Activated T-cell treated with anti-CD3 and anti-CD28 coated beads for 24 hours (primary cell): ENCODE measurements at places on chromosomes 4 and X.
A peak's percentile ranks its signal among the peaks of the same experiment; 100 is the strongest.

GRCh38 chrX:128685387-128685786 lies 633.2 kb upstream of the ACTRT1 start:
- DNase-seq: no peak

- DNase-seq: no peak
These were observed 275.6 kb downstream of the SLC7A11 start for GRCh38 chr4:137966504-137966903.

DNA sequence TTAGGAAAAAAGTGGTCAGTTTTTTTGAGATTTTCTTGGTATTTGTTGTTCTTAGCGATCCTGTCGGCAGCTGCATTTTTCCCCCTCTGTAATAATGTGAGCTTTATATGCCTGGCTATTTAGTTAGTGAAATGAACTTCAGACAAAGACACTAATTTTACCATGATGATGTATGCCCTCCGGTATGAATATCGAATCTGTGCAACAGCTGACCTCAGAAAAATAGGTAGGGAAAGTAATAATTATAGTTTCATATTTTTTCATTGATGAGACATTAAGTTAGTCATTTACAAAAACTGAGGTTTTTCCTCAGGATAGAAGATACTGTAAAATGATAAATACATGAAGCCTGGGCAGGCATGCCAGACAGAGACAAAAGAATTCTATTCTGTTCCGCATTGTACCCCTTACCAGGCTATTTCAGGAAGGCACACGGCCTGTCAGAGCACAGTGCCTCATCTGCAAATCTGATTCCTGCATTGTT lies 155.8 kb downstream of the SHROOM3 start:
- no peak for DNase-seq

- no peak for DNase-seq
These were observed 29.3 kb downstream of the RAP1GDS1 start for GRCh38 chr4:98290511-98290910.

- DNase-seq: no peak
These were observed 24.0 kb upstream of the DRP2 start for GRCh38 chrX:101195442-101196173.

GRCh38 chr4:128907981-128908380 lies 98.5 kb downstream of the JADE1 start:
- no peak for DNase-seq

- DNase-seq: no peak
These were observed 46.4 kb downstream of the FAM53A start for GRCh38 chr4:1637580-1638271.

GRCh38 chrX:31092970-31093638 lies 21.3 kb upstream of the FTHL17 start:
- no peak for DNase-seq

- DNase-seq: no peak
These were observed 42.2 kb downstream of the SMIM10L2A start for GRCh38 chrX:135463937-135464336.

DNA sequence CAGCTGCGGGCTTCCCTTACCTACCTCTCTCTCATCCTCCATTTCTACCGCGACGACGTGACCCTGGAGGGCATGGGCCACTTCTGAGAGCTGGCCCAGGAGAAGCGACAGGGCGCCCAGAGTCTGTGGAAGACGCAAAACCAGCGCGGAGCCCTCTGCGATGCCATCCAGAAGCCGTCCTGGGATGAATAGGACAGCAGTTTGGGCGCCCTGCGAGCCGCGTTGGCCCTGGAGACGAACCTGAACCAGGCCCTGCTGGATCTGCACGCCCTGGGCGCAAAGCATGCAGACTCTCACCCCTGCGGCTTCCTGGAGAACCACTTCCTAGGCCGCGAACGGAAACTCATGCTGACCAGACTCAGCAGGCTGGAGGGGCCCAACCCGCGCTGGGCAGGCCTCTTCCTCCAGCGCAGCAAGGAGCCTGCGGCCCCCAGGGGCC lies 52.7 kb upstream of the TMPRSS11F start:
- no peak for DNase-seq

GRCh38 chr4:182240161-182241130 lies 2.8 kb upstream of the TENM3 start:
- DNase-seq: no peak

GRCh38 chrX:63754136-63754859 lies 30.7 kb downstream of the ARHGEF9 start:
- DNase-seq: no peak

GRCh38 chr4:121112530-121112929 lies 40.2 kb upstream of the NDNF start:
- DNase-seq: no peak

- DNase-seq: no peak
These were observed 14.1 kb upstream of the SH3D19 start for GRCh38 chr4:151339467-151339866.

GRCh38 chr4:144597171-144597570 lies 48.8 kb upstream of the HHIP start:
- no peak for DNase-seq

DNA sequence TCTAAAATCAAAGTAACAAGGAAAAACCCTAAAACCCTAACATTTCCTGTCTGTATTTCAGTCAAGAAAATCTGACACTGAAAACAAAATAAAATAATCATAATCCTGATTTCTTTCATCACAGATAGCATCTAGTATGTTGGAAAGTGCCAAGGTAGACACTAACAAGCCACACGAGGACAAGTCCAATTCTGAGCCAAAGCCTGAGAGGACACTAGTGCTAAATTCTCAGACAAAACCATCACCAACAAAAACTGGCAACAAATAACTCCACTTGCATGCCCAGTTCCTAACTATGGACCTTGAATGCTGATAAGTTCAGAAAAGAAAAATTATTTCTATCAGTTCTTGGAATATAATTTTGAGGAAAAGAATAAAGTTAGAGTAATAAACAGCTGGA lies 113.7 kb downstream of the MANBA start:
- DNase-seq: no peak

GRCh38 chr4:75841641-75842520 lies 60.4 kb downstream of the PPEF2 start:
- no peak for DNase-seq

DNA sequence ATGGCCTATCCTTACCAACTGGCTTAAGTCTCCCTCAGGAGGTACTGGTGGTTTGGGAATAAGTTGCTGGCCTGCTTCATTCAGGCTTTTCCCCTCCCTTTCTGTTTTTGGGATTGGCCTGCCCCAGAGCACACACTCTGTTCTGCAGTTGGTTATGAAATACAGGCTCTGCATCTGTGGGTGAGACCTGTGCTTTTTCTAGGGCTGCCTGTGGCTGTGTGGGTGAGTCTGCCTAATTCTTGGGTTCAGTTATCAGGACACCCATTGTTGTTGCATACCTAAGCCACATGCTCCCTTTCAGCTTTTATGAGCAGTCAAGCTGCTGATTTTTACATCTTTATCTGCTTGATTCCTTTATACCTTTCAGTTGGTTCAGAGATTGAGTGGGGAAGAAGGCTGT lies 19.0 kb upstream of the CWH43 start:
- DNase-seq: no peak

GRCh38 chr4:14810121-14810520 lies 192.2 kb upstream of the CPEB2 start:
- DNase-seq: no peak

GRCh38 chrX:3680459-3680858 lies 33.0 kb downstream of the PRKX start:
- no peak for DNase-seq

- DNase-seq: no peak
These were observed 8.3 kb downstream of the BEX3 start for GRCh38 chrX:103384672-103385071.

DNA sequence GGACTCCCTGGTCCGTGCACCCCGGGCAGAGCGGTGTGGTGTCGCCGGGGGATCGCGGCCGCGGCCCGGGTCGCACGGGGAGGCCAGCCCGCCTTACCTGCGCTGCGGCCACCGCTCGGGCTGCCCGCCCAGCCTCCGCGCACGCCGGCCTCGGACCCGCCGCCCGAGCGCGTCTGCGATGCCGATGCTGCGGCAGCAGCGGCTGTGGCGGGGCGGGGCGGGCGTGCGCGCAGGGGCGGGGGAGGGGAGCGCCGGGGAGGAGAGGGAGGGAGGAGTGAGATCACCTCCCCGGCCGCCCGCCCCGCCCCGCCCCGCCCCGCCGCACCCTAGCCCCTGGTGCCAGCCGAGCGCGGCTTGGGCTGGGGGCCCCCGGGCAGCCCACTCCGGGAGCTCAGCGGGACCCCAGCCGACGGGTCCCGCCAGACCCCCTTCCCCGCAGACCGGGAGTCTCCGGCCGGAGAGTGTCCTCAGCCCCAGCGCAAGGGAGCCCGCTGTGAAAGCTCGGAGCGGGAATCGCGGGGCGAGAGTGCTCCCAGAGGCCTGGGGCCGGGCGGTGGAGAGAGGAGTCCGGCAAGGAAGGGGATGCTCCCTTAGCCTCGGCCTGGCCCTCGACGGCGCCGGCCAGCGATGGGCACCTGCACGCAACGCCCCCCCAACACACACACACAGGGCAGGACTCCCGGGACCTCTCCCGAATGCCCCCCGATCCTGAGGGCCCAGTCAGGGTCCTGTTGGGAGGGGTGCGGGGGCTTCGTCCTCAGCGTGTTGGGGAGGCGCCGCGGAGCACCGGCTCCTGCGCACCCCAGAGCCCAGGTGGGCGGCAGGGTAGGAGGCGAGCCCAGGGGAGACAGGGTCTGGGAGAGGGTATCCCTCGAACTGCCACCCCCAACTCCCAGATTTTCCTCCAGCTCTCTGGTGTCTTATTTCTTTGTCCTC lies at the start of gene L1CAM:
Gene L1CAM, minus strand, starts transcription at position 206 of the 936 bp plus-strand sequence. CDS start 10,337 bp downstream, outside the sequence.
- no peak for DNase-seq

DNA sequence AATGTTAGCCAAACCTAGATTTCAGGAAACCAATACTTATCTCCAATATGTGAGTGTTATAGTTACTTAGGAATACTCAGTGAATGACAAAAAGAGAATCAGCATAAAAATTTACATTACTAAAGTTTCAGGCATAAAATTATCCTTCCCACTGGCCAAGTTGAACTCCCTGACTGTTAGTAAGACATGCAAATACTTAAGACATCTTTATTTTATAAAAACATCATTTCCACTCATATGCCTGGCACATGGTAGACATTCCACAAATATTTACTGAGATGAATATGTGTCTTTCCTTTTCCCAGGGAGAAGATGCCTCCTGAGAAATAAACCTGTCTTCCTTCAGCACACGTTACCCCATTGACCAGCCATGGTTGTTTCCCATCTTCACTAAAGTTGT lies 7.3 kb downstream of the VEGFD start:
- DNase-seq: no peak

DNA sequence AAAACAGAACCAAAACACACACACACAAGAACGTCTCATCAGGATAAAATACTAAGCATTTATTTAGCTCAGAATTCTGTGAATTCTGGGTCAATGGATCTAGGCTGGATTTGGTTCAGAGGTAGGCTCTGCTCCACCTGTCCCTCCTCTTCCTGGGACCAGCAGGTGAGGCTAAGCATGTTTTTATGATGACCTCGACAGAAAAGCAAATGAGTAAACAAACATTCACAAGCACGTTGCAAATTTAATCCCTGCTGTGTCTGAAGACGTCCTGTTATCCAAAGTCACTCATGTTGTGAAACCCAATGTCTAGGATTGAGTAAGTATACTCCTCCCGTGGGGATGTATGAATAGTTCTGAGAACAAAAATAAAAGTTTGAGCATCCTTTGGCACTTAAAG lies 371.4 kb upstream of the TECRL start:
- no peak for DNase-seq

DNA sequence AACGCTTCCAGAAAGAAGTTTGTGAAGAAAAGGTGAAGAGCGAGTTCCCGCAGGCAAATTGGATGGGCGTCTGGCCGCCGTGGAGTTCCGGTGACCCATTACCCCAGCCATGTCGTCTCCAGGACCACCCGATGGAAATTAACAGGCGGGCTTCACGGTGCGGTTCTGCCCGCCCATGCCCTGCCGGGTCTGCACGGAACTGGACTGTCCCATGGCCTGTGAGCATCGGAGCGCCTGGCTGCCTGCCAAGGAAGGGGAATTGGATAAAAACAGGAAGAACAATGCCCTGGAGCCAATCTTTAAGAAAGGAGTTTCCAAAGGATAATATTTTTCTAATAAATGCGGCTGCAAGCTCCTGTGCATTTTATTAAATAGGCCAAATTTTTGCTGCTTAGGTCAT lies 319.8 kb upstream of the SLC7A11 start:
- DNase-seq: no peak

GRCh38 chrX:110665223-110666002 lies 130.2 kb downstream of the CHRDL1 start:
- DNase-seq: no peak

- DNase-seq: no peak
These were observed 2.9 kb upstream of the PTCHD1 start for GRCh38 chrX:23331701-23332100.

GRCh38 chr4:144614850-144615585 lies 30.9 kb upstream of the HHIP start:
- DNase-seq: no peak

DNA sequence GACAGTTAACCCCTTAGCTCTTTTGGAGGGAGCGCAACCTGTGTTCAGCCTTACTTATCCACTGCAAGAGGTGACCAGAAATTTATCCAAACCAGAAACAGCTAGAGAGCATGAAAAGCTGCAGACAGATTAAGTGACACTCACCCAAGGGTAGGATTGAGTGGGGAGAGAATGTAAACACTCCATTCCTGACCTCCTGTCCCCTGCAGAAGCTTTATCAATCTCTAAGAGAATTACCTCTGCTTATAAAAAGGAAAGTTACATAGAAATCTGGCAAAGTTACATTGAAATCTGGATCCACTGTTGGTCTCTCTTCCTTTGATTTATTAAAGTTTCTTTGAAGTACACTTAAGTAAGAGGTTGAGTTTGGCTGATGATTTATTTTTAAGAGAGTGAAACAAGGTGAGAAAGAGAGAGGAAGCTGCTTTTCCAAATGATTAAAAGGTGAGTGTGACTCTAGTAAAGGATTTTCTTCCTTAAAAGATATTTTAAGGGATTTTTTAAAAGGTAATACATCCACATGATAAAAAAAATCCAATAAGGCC lies 112.3 kb downstream of the ANAPC4 start:
- DNase-seq: no peak

DNA sequence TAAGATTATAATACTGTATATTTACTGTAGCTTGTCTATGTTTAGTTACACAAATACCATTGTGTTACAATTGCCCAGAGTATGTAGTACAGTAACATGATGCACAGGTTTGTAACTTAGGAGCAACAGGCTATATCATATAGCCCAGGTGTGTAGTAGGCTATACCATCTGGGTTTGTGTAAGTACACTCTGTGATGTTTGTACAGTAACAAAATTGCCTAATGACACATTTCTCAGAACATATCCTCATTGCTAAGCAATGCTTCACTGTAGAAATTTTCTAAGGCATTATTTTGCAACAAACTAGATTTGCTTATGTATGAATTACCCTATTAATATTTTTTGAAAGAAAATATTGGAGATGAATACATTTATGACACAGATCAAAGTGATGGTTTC lies 1390.9 kb downstream of the C4orf33 start:
- DNase-seq: no peak

GRCh38 chr4:41692717-41693345 lies 55.7 kb downstream of the PHOX2B start:
- peak; percentile 10 for DNase-seq
